ENCODE measurements at places on chromosomes 12 and 14.

DNA sequence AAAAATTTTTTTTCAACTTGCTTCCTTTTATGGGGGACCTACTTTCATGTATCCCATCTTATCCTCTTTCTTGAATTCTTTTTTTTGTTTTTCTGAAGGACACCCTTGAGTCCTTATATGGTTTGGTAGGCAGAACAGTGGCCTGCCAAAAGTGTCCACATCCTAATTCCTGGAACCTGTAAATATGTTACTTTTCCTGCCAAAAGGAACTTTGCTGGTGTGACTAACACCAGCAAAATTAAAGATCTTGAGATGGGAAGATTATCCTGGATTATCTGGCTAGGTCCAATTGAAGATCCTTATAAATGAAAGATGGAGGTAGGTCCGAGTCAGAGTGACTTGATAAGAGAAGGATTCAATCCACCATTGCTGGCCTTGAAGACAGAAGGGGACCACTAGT is 5.3 kb downstream of the NUBPL start:
- DNase-seq: no peak

- DNase-seq: no peak
Observed at GRCh38 chr12:126936181-126936851, 1330.7 kb upstream of the TMEM132C start.

- no peak for DNase-seq
Observed at GRCh38 chr14:65434216-65434850, 21.8 kb downstream of the FUT8 start.

- no peak for DNase-seq
Observed at GRCh38 chr12:68334132-68334531, 2.0 kb upstream of the MDM1 start.

GRCh38 chr12:120261951-120262851 is 3.3 kb downstream of the PXN start:
- DNase-seq: no peak

DNA sequence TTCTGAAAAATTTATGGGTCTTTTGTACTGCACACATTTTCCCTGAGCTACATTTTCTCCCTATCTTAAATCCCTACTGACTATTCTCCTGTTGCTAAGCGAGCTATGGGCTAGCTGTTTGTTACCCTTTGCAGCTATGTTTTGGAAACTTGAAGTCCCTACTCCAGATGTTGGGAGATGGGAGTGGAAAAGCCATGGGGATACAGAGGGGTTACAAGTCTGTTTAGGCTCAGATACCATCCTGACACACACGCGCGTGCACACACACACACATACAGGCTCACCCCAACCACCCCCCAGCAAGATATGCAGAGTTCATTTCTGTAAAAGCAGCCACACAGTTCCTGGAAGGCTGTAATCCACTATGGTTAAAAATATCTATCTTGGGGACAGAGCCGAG is 15.8 kb downstream of the ATP5MC2 start:
- DNase-seq: no peak
